Erythroblast (primary cell): ENCODE measurements at places on chromosomes 2 and 18.

DNA sequence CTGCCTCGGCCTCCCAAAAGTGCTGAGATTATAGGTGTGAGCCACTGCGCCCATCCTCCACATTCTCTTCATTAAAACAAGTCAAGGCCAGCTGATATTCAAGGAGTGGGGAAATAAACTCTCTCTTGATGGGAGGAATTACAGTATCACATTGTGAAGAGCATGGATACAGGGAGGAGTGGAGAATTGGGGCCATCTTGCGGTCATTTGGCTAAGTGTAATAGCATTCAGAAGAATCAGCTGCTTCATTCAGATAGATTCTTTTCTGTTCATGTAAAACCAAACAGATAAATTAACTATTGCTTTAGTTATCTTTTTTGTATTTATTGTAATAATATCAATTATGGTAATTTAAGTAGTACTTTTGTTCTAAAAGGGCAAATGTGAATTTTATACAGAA lies 156.3 kb downstream of the UBR3 start:
- no peak for DNase-seq

- no peak for DNase-seq
Measured at GRCh38 chr2:232239951-232240681, 138.4 kb upstream of the ALPP start.

GRCh38 chr2:33236482-33237385 lies 239.7 kb upstream of the RASGRP3 start:
- no peak for DNase-seq

GRCh38 chr2:159149747-159150146 lies 136.8 kb downstream of the WDSUB1 start:
- DNase-seq: no peak

DNA sequence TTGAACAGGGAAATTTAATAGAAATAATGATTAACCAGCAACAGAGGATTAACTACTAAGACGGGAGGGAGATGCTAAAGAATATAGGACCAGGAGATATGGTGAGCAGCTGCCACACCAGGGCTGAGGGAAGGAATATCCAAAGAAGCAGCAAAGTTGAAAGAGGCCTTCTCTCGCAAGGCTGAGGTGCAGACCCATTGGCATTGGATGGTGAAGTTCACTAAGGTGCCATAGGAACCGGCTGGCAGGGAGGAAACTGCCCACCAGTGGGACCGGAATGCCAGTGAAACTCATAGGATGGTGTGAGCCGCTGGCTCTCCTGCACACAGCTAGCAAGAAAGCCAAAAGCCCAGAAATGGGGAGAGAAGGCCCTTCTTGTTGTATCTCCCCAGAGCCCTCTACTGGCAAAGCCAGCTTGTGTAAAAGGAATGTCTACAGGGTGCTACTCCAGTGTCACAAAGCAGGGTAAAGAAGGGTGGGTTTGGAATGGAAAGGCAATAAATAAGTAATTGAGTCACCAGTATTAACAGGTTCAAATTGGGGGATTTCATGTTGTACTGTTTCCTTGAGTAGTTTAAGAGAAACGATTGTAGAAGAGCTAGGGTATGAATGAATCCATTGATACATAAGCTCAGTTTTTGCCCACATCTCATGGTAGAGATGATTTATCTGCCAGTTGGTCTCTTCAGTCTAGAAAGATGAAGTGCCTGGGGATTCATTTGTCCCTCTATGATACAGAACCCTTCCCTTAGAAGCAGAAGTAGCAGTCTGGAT lies 36.0 kb downstream of the FARP2 start:
- peak; percentile 34 for DNase-seq

DNA sequence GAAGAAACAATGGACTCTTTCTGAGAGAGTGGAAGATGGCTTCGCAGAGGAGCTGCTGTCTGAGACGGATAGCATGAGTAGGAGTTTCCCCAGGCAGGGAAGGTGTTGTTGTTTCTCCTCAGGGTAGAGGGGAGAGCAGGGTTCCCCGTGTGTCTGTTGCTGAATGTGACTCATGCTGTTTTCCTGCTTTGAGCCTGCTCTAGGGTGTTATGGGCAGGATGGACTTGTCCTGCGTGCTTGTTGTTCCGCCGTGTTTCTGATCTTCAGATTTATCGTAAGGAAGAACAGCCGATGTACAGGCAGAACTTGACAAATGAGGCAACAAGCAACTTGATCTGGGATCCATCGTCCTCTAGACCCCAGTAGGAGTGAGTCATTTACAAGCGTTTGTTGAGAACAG lies 19.7 kb upstream of the MYCN start:
- no peak for DNase-seq

GRCh38 chr2:173524256-173524955 lies 169.7 kb downstream of the CDCA7 start:
- no peak for DNase-seq

DNA sequence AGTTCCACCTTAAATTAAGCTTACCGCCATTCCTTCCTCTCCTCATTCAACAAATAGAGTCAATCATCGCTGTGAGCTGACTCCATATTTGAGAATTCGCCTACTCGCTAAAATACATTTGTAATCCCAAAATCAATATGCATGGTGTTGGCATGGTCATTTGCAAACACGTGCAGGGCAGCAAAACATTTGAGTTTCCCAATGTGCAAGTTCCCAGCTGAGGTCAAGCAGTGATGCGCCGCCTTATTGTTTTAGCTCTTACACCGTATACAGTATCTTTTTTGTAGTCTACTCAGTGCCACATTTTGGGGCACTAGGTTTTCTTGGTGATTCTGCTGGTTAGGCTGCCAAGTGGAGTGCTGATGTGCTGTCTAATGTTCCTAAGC lies 73.3 kb upstream of the MGAT4A start:
- DNase-seq: no peak

DNA sequence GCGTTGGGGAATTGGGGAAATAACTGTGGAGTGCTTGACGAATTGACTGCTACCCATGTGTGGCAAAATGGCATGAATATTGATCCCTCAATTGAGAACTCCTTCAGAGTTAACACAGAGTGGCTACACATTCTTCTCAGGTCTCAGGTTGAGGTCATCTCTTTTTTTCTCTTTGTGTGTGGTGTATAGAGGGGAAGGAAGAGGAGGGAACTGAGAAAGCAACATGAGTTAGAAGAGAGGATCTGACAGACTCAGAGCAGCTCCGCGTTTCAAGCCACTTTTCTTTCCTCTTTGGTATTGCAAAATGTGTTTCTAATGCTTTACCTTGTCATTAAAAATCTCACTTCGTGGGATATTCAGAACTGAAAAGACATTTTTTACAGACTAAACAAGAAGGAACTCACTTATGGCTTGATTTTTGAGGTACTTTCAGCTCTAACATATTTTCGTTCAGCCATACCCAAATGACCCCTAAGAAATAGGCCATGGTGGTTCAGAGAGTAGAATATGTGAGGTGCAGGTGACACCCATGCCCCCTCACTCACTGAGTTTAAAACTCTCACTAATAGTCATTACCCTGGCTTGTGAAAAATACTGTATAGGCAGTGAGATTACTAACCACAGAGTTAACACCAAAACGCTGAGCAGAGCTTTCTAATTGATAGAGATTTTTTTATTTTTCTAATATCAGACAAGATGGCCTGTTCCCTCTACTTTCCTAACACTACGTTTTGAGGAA lies 22.5 kb downstream of the STAT4 start:
- DNase-seq: no peak

GRCh38 chr2:122266636-122267035 lies 511.2 kb downstream of the TSN start:
- no peak for DNase-seq

DNA sequence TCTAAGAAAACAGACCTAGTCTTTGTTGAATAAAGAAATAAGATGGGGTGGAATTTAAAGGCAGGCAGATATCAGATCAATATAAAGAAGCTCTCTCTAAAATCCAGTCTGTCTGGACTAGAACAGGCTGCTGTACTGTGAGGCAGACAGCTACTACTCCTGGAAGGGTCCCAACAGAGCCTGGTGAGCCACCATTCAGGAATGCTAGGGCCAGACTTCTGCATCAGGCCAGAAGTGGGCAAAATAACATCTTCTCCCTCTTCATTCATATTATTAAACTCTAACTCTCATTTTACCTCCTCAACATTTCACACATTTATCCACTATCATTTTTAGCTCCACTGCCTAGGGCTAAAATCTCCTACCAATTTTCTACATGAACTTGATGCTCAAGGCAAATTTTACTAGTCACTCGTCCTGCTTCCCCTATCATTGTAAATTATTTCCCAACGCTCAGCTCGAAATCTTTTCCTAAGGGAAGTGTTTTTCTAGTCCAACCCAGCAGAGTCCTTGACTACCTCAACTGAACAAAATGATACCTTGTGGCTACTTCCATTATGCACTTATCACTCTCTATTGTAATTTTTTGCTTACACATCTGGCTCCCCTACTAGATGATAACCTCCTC lies 45.2 kb upstream of the GLS start:
- DNase-seq: no peak

- DNase-seq: no peak
Measured at GRCh38 chr2:138841459-138841858, 61.3 kb upstream of the NXPH2 start.

GRCh38 chr2:231765496-231765929 lies 15.6 kb downstream of the PDE6D start:
- no peak for DNase-seq

- DNase-seq: no peak
Measured at GRCh38 chr18:40326985-40327384, 1628.0 kb upstream of the PIK3C3 start.

GRCh38 chr2:184685999-184686841 lies 87.9 kb downstream of the ZNF804A start:
- DNase-seq: no peak

GRCh38 chr2:160052531-160052930 lies 9.9 kb downstream of the PLA2R1 start:
- DNase-seq: no peak

DNA sequence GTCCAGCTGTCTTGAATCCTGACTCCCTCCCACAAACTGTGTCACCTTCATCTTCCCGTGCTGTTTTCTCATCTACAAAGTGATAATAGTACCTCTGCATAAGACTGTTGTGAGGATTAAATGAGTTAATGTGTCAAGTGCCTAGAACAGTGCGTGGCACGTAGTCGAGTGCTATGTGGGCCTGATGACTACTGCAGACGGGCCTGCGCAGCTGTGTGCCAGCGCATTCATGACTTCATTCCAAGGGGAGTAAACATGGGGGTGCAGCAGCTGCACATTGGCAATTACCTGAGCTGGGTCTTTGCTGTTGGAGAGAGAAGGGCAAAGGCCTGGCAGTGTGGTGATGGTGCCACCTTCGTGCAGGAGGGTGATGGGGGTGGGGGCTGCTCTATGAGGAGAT lies 5.0 kb downstream of the TEX44 start:
- DNase-seq: no peak

DNA sequence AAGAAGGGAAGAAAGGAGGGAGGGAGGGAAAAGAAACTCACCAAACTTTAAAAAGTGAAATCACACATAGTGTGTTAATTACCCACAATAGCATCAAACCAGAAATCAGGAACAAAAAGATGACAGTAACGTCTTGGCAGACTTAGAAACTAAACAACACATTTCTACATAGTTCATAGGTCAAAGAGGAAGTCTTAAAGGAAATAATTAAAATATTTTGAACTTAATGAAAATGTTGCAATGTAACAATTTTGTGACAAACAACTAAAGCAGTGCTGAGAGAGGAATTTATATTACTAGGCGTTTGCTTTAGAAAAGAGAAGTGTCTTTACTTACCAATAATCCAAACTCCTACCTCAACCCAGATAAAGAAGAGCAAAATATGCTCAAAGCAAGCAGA lies 505.0 kb upstream of the ID2 start:
- no peak for DNase-seq

GRCh38 chr2:240292619-240293525 lies 142.6 kb upstream of the GPC1 start:
- DNase-seq: no peak

DNA sequence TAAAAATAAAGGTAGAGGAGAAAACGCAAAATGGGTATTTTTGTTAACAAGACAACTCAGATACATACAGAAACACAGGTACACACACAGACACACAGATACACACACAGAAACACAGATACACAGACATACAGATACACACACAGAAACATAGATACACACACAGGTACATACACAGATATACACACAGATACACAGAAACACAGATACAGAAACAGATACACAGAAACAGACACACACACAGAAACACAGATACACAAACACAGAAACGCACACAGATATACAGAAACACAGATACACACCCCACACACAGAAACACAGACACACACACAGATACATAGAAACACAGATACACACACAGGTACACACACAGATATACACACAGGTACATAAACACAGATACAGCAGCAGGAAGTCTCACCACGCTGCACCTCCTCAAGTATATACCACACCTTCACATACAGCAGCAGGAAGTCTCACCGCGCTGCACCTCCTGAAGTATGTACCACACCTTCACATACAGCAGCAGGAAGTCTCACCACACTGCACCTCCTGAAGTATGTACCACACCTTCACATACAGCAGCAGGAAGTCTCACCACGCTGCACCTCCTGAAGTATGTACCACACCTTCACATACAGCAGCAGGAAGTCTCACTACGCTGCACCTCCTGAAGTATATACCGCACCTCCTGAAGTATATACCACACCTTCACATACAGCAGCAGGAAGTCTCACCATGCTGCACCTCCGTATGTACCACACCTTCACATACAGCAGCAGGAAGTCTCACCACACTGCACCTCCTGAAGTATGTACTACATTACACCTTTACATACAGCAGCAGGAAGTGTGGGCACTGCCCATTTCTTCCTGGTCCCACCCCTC lies 250.5 kb downstream of the HDAC4 start:
- DNase-seq: no peak

- DNase-seq: no peak
Measured at GRCh38 chr2:99636144-99637034, 146.6 kb upstream of the REV1 start.

DNA sequence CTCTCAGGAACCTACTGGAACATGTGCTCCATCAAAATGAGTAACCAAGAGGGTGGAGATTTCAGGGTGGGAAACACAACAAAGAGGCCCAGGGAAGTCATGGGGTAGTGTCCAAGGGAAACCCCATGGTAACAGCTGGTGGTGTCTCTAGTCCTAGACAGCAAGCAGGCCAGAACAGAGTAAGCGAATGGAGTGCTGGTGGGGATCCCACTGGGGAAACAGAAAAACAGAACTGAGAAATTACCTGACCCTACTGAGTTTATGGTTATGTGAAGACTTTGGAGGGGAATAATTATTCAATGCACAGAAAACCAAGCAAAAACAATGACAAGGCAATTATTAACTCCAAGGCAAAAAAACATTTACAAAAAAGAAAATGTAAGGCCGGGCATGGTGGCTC lies 16.9 kb downstream of the ERCC3 start:
- DNase-seq: peak; percentile 34

- DNase-seq: no peak
Measured at GRCh38 chr2:101873543-101873942, 118.2 kb upstream of the IL1R2 start.
